ENCODE measurements at places on chromosomes 5 and 9.

GRCh38 chr5:139635606-139636206 is 12.4 kb upstream of the CXXC5 start:
- peak; percentile 46 for DNase-seq

- no peak for DNase-seq
Measured at GRCh38 chr9:19381656-19382055, 1.6 kb upstream of the RPS6 start.

- no peak for DNase-seq
Measured at GRCh38 chr9:114521846-114522245, 16.6 kb upstream of the WHRN start.

GRCh38 chr9:97396256-97396655 is 15.6 kb upstream of the TDRD7 start:
- no peak for DNase-seq

GRCh38 chr5:41776435-41776834 is 93.8 kb downstream of the OXCT1 start:
- no peak for DNase-seq

GRCh38 chr9:105206821-105207699 is 37.4 kb upstream of the SLC44A1 start:
- DNase-seq: no peak

GRCh38 chr5:130985776-130986175 is 179.3 kb downstream of the HINT1 start:
- no peak for DNase-seq

Measured in thoracic aorta (tissue), 2 donors.